PC-3 (cell line): ENCODE measurements at places on chromosomes 1 and 21. TPM values are rescaled to one million over a fixed set of nuclear protein-coding genes. Genes with fewer than 3 reads are reported as not detected.

- no peaks in the 10 kb centered on the region for H3K36me3 ChIP-seq
- no peak overlapping the region for H3K27ac ChIP-seq
- H3K4me1 ChIP-seq, result peaks cover 16% of the 10 kb centered on the region
- H3K4me3 ChIP-seq, result no peak overlapping the region
- peaks cover 2% of the 10 kb centered on the region; the same call in 1 of the 2 replicates for H3K27me3 ChIP-seq
These were observed 16.3 kb upstream of the CDK18 start for GRCh38 chr1:205488074-205488723.

- no peak for DNase-seq
- no peak overlapping the region for H3K27ac ChIP-seq
- no peak overlapping the region for H3K4me3 ChIP-seq
- no peaks in the 10 kb centered on the region for H3K36me3 ChIP-seq
- H3K4me1 ChIP-seq, result no peaks in the 10 kb centered on the region
These were observed 26.0 kb downstream of the RNASEL start for GRCh38 chr1:182563095-182563494.

DNA sequence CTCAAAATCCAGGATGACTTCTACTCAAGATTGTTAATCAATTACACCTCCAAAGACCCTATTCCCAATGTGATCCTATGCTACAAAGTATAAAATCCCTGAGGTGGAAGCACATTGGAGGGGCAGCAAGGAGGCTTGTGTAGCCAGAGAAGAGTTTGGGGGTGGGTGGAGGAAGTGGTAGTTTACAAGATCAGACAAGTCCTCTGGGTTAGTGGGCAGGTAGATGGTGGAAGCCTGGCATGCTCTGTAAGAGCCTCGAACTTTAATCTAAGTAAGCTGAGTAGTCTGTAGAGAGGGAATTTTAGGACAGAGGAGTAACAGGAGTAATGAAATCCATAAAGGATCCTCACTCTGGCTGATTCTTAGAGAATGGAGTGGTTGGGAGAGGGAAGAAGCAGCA lies 65.0 kb upstream of the KCTD3 start:
- no peaks in the 10 kb centered on the region for H3K36me3 ChIP-seq
- no peak for DNase-seq
- H3K27ac ChIP-seq, result no peak overlapping the region
- no peaks in the 10 kb centered on the region for H3K4me1 ChIP-seq
- H3K4me3 ChIP-seq, result no peak overlapping the region

DNA sequence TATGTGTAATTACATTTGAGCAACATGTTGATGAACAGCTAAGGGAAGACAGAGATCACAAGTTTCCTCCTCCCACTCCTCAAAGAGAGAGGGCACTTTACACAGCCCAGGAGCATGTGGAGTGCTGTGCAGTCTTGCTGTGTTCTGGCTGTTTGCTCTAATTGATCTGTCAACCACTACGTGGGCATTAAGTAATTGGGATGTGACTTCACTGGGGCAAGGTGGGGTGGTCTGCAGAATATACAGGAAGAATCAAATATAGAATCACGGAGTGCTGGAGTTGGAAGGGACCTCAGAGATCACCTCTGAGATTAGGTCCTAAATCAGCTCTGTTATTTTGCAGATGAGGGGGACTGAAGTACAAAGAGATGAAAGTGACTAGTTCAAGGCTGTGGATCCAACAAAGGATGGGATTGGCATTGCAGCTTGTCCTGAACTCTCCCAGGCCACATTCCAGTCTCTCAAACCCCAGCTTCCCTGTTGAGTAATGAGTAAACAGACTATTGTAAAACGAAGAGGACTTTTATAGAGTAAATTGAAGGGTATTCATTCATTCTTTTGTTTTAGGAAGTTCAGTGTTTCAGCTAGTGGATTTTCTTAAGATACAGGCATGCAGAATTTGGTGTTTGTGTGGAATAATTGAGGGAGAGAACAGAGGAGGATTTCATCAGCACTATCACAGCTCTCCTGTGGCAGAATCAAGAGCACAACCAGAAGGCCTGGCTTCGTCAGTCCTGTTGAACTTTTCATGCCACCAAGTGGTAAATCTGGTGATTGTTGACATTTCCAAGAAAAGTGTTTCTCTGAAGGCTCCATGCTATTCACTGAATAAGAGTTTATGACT lies 22.4 kb downstream of the NOS1AP start:
- no peaks in the 10 kb centered on the region for H3K27me3 ChIP-seq
- H3K4me3 ChIP-seq, result no peak overlapping the region
- DNase-seq, result peak; percentile 58
- no peak overlapping the region for H3K27ac ChIP-seq

DNA sequence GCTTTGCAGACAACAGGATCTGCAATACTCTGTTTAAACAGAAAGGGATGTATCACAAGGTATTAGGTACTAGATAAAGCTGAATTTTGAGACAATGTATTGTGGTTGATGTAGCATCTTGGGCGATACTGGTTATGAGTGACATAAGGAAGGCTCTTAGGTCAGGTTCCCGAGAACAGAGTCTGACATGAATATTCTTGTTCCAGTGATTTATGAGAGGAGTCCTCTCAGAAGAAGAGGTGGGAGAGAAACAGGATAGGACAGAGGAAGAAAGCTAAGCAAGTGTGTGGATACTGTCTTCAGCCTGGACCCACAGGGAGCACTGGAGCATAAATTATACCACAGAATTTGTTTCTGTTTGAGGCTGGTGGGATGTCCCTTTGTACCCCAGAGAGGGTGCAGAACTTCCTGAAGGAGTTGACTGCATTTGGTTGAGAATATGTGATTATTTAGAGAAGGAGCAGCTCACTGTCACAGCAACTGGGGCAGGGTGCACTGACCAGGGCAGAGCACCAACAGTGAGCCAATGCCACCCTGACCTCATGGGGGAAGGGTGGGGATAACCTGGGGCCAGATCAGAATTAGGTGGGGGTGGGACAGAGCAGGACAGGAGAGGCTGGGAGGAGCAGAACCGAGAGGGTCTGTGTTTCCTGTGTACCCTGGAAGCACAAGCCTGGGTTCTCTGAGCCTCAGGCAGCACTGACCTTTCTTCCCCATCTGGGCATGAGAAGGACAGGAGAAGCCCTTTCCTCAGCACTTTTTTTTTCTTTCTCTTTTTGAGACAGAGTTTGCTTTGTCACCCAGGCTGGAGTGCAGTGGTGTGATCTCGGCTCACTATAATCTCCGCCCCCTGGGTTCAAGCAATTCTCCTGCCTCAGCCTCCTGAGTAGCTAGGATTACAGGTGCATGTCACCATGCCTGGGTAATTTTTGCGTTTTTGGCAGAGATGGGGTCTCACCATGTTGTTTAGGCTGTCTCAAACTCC lies 36.3 kb upstream of the SLC6A9 start:
- no peaks in the 10 kb centered on the region for H3K36me3 ChIP-seq
- H3K4me1 ChIP-seq, result no peaks in the 10 kb centered on the region; the same call in 1 of the 2 replicates
- no peak overlapping the region for H3K4me3 ChIP-seq
- no peaks in the 10 kb centered on the region for H3K27me3 ChIP-seq
- no peak for DNase-seq

DNA sequence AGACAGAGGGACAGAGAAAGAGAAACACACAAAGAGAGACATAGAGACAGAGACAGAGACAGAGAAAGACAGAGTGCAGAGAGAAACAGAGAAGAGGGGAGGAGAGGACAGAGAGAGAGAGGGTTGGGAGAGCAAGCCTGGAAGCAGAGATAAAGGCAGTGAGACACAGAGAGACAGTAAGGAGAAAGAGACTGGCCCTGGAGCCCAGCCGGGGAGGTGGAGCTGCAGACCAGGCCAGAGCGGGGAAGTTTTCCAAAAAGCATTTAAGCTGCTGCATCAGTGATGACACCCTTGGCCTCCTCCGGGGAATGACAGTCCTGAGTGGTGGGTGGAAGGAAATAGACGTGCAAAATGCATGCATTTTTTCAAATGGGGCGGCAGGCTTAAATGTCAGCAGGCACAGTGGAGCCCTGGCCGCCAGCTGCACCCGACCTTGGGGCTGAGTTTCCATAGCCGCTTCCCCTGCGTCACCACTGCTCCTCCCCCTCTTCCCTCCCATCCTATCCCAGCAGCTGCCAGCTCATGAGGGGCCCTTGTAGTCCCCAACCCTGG lies 95.4 kb upstream of the KLHDC7A start:
- no peaks in the 10 kb centered on the region for H3K4me1 ChIP-seq
- no peaks in the 10 kb centered on the region for H3K36me3 ChIP-seq
- no peak for DNase-seq
- H3K4me3 ChIP-seq, result no peak overlapping the region
- no peak overlapping the region for H3K27ac ChIP-seq

GRCh38 chr1:112318698-112319370 lies 77.2 kb upstream of the CTTNBP2NL start:
- H3K36me3 ChIP-seq, result no peaks in the 10 kb centered on the region
- DNase-seq, result no peak
- H3K27me3 ChIP-seq, result peaks cover 88% of the 10 kb centered on the region
- no peaks in the 10 kb centered on the region for H3K4me1 ChIP-seq
- no peak overlapping the region for H3K4me3 ChIP-seq
- H3K27ac ChIP-seq, result no peak overlapping the region

GRCh38 chr1:231682779-231683178 lies 56.2 kb downstream of the DISC1 start:
- peaks cover 6% of the 10 kb centered on the region for H3K4me1 ChIP-seq
- H3K27me3 ChIP-seq, result no peaks in the 10 kb centered on the region
- H3K27ac ChIP-seq, result no peak overlapping the region
- H3K36me3 ChIP-seq, result no peaks in the 10 kb centered on the region

The KIF14 gene
- 23.6 and 23.7 TPM in 2 replicates for total RNA-seq

DNA sequence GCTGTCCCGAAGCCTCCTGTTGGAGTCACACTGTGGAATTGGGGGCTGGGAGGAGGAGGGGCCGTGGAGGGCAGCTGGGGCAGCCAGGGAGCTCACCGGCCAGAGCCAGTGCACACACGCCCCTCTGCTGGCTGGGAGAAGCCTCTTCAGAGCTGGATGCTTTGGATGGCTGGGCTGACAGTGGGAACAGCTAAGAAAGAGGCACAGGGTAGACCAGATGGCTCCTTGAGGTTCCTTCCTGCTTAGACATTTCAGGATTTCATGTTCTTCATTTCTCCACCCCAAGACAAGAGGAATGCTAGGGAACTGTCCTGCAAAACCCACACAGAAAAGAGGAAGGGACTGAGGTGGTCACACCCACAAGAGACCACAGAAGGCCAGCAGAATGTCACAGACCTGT lies 254.8 kb upstream of the VAMP3 start:
- H3K4me1 ChIP-seq, result no peaks in the 10 kb centered on the region
- no peak overlapping the region for H3K27ac ChIP-seq
- H3K4me3 ChIP-seq, result no peak overlapping the region
- no peaks in the 10 kb centered on the region for H3K36me3 ChIP-seq
- peaks cover 66% of the 10 kb centered on the region for H3K27me3 ChIP-seq
- no peak for DNase-seq

DNA sequence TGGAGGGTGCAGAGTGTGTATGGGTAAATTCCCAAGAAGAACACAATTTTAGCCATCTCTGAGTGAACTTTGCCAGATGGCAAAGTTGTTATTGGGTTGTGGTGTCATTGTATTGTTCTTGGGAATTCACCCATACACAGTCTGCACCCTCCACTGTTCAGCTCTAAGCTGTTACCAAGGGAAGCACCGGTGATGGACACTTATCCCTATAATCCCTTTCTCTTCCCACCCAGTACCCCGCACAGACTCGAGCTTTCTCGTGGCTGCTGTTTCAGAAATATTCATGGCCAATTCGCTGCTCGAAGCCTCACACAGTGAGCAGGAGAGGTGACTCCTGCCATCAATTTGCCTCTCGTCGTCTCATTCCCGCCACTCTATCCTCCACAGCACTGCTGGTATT lies 95.7 kb upstream of the PALMD start:
- no peaks in the 10 kb centered on the region for H3K36me3 ChIP-seq
- H3K4me1 ChIP-seq, result peaks cover 13% of the 10 kb centered on the region
- no peak overlapping the region for H3K27ac ChIP-seq

DNA sequence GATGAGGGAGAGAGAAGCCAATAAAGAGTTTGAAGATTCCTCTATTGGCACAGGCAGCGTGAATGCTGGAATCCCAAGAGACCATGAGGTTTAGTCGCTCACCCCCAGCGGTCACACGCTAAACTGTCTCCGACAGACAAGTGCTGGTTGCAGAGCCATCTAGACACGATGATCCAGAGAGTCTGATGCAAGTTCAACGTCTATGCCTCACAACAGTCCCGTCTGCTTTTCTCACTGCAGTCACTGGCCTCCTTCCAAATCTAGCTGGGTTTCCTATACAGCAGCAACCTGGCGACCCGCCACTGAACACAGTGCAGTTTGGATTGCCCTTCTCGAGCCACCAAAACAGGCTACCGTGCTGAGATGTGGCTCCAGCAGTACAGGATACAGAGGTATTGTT lies 98.6 kb upstream of the KRTAP19-8 start:
- no peak overlapping the region for H3K4me3 ChIP-seq
- H3K27ac ChIP-seq, result no peak overlapping the region
- H3K4me1 ChIP-seq, result no peaks in the 10 kb centered on the region
- DNase-seq, result no peak
- no peaks in the 10 kb centered on the region for H3K27me3 ChIP-seq

The TPTE gene
- total RNA-seq, result not detected in 2 replicates

DNA sequence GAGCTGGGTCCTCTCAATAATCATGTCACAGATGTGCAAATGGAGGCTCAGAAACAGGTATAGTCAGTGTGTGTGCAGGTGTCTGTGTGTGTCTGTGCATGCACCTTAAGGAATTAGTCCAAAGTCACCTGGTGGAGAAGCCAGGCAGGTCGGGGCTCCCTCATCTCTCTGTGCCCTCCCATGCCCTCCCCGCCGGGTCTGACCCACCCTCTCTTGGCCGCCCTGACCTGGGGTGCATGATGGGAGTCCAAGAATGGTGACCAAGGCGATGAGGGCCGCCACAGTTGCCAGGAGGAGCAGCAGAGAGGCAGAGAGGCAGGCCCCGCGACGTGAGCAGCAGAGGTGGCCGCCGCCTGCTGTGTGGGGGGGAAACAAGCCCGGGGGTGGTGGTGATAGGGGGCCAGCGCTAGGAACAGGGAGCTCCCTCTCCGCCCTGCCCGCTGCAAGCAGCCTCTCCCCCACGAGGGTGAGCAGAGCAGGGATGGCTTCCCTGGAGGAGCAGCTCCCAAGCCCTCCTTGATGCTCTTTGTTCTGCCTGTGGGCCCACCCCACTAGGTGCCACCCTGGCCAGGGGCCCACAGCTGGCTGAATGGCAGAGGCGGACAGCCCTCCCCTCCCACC lies 3.9 kb downstream of the LDLRAD1 start:
- H3K4me3 ChIP-seq, result no peak overlapping the region
- H3K27ac ChIP-seq, result no peak overlapping the region
- H3K4me1 ChIP-seq, result peaks cover 10% of the 10 kb centered on the region
- DNase-seq, result no peak

The ALX3 gene
- total RNA-seq, result not detected in 2 replicates

The FAM72D gene
- 7.8 and 10.7 TPM in 2 replicates for total RNA-seq

The OR6K3 gene
- not detected in 2 replicates for total RNA-seq
